Stimulated activated naive CD8-positive, alpha-beta T cell treated with anti-CD3 and anti-CD28 coated beads, Interleukin-15, Interleukin-2, amounts not matched to agents 100 U/mL and 50 U/mL, for 24 hours (primary cell): ENCODE measurements at places on chromosomes 5 and 9.

GRCh38 chr5:72667708-72668107 lies 148.8 kb upstream of the TNPO1 start:
- no peak for DNase-seq

- DNase-seq, result no peak
Measured at GRCh38 chr9:38697776-38698300, 22.1 kb downstream of the FAM240B start.

- no peak for DNase-seq
Measured at GRCh38 chr5:75513841-75514240, 2.1 kb downstream of the POLK start.

DNA sequence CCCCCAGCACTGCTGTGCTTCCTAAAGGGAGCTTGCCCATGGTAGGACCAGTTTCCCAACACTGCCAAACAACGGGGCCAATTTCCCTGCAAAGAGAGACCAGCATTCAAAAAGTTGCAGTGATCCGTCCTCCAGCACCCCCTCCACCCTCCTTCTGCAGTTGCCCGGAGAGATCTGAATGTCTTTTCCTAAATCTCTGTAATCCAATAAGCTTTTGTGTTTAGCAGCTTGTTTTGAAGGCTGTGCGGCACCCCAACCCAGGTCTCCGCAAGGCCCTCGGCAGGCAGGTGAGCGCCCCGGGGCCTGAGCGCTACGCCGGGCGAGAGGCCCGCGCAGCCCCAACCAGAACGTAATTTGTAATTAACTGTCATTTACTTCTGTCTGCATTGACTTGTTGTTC lies 366.9 kb upstream of the IRX2 start:
- no peak for DNase-seq

- no peak for DNase-seq
Measured at GRCh38 chr9:15386465-15386864, 36.2 kb upstream of the SNAPC3 start.

GRCh38 chr9:113632776-113633590 lies 169.5 kb downstream of the RGS3 start:
- DNase-seq, result peak; percentile 37

DNA sequence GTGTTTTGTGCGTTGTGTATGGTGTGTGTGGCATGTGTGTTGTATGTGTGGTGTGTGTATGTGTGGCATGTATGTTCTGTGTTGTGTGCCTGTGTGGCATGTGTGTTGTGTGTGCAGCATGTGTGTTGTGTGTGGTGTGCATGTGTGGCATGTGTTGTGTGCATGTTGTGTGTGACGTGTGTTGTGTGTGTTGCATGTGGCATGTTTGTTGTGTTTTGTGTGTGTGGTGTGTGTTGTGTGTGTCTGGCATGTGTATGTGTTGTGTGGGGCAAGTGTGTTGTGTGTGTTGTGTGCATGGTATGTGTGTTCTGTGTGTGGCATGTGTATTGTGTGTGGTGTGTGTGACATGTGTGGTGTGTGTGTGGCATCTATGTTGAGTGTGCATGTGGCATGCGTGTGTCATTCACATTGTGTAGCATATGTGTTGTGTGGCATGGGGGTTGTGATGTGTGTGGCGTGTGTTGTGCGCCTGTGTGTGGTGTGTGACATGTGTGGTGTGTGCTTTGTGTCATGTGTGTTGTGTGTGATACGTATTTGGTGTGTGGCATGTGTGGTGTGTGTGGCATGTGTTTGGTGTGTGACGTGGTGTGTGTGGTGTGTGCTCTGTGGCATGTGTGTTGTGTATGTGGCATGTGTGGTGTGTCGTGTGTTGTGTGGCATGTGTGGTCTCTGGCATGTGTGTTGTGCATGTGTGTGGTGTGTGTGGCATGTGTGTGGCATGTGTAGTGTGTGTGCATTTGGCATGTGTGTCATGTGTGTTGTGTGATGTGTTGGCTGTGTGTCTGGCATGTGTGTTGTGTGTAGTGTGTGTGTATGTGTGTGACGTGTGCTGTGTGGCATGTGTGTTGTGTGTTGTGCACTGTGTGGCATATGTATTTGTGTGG lies 46.6 kb upstream of the IRX4 start:
- no peak for DNase-seq

DNA sequence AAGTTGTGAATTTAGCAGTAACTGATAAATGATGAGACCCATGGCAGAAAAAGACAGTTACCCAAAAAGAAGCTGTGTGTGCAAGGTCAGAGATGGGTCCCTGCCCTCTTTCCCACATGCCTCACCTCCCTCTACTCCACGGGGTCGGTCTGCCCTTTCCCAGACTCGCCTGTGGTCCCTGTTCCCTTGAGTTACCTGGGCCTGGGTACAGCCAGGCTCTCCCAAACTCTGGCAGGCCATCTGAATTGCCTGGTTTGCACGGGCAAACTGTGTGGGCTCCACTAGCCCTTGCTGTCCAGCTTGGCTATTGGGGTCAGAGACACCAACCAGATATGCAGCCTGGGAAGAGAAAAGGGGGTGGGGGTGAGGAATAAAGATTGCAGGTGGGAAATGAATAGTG lies 18.4 kb upstream of the TPM2 start:
- DNase-seq, result no peak

DNA sequence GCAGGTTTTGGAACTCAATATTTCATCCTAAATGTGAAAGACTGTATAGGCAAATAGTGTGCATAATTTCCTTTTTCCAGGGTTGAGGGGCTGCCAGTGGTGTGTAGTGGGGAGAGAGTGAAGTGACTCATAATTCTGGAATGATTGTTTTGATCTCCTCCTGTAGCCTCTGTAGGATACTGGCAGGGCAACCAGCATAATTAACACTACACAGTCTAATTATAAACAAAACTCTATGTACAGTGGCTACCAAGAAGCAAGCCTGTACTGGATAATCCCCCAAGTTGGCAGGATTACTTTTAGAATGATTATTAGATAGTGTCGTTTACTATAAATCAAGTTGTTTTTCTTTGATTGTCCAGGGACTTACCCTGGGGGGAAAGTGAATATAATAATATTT lies 32.2 kb downstream of the LNPEP start:
- DNase-seq, result no peak

DNA sequence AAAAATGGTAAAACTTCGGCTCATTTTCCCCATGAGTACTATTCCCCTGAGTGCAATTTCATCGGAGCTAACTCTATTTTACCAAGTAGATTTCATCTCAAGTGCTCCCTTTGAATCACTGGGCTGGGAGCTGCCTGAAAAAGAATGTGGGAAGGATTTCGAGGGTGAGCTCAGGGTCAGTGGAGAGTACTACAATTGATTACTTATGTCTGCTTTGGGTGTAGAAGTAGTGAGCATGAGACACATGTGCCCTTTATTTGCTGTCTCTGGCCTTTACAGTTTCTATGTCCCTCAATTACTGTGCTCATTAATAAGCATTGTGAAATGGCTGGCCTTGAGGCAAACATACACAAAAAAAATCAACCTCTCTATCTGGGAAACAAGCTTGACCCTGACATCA lies 172.7 kb upstream of the RFX3 start:
- DNase-seq, result no peak

DNA sequence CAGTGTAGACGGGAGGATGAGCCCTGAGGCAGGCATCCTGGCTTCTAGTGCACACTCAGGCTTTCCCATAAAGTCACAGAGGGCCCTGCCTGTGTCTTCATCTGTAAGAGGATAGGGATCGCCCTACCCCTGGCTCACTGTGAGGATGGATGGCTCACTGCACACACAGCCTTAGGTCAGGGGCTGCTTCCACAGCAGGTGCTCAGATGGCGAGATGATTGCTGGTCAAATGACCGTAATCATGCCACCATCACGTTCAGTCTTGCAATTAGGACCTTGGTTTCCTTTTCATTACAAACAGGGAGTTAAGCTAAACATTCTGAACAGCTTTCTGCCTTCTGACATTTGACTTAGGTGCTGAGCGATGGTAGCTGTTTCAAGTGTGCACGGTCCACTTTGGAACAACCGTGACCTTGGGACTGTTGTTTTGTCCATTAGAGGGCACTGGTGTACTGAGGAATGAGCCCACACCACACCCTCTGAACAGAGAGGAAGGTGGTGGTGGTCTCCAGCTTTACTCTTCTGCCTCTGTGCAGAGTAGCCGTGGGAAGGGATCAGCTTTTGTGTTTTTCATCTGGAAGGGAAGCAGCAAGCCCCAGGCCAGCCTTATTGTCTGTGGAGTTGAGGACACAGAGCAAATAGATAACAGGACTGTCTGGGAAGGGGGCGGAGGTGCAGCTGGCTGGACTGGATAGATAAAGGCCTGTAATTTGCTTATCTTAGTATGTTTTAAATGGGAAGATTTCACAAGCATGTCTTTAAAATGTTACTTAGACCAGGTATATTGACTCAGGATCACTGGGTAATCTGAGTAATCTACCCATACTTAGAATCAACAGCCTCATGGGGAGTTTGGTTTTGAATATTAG lies 183.1 kb downstream of the TRIO start:
- DNase-seq, result no peak

GRCh38 chr9:112764837-112765236 lies 14.3 kb downstream of the SNX30 start:
- DNase-seq, result no peak

GRCh38 chr5:104267320-104268015 lies 704.9 kb upstream of the NUDT12 start:
- DNase-seq, result no peak

- DNase-seq, result no peak
Measured at GRCh38 chr9:112443200-112443599, 43.4 kb upstream of the KIAA1958 start.

DNA sequence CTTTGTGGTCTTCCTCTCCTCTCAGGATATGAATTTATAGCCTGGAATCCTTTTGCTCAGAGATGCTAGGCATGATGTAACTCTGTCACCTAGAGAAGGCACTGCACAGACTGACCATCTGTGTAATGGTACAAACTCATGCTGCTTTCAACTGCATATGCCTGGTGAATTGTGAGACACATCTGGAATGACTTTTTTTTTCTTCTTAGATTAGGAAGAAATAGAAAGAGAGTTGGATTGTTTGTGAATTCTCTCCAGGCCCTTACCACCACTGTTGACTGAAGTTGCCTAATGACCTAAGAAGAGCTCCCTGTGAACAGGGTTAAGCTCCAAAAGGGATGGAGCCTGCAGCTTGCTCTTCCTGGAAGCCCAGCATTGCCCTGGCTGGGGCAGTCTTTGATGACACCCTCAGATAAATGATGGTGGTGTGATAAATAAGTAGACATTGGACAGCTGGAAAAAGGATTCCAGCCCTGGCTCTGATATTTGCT lies 47.8 kb upstream of the TRIM32 start:
- DNase-seq, result no peak

GRCh38 chr5:85813146-85813545 lies 804.6 kb upstream of the COX7C start:
- DNase-seq, result no peak

- DNase-seq, result no peak
Measured at GRCh38 chr5:52996979-52997378, 7.8 kb downstream of the ITGA2 start.

- no peak for DNase-seq
Measured at GRCh38 chr9:20463823-20464222, 158.5 kb downstream of the MLLT3 start.

DNA sequence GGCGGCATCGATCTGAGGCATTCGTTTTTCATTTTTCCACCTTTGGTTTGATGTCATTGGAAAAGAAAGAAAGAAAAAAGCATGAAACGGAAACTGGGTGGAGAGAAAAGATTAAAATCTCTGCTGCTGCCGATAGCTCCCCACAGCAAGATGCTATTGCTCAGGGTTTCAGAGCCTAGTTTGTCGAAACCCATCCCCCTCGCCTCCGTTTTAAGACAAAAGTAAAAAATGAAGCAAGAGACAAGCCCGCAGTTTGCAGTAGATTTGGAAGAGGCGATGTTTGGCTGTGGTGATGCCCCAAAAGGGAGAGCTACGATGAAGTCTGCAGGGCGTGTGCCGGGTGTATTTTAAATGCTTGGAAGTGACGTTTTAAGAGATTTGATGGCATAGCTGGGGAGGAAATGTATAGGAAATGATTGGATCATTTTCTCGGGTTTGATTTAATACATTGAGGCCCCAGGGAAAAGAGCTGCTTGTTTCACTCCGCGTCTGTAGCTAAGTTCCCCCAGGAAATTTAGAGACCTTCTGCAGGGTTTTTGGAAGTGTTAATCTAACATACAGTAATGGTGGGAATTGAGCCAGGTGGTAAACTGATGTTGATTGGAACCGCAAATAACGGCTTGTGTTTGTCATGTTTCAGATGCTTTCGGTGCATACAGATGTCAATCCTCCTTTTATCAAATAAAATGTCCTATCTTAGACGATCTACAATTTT lies 909 bp downstream of the NDFIP1 start:
- DNase-seq, result no peak

DNA sequence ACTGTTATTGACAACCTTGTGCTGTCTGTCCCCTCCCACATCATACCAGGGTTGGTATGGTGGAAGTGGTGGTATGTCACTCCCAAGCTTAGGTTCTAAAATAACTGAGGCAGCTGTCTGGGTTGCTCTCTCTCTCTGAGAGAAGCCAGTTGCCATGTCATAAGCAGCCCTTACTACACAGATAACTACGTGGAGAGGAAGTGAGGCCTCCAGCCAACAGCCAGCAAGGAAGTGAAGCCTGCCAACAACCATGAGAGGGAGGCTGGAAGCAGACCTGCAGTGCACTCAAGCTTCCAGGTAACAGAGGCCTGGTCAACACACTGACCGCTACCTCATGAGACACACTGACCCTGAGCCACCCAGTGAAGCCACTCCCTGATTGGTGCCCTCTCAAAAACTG lies 18.6 kb downstream of the CTNNAL1 start:
- DNase-seq, result no peak

GRCh38 chr5:167402671-167403070 lies 888.8 kb upstream of the WWC1 start:
- DNase-seq, result no peak

GRCh38 chr9:124574534-124575375 lies 67.6 kb upstream of the NR5A1 start:
- DNase-seq, result no peak

DNA sequence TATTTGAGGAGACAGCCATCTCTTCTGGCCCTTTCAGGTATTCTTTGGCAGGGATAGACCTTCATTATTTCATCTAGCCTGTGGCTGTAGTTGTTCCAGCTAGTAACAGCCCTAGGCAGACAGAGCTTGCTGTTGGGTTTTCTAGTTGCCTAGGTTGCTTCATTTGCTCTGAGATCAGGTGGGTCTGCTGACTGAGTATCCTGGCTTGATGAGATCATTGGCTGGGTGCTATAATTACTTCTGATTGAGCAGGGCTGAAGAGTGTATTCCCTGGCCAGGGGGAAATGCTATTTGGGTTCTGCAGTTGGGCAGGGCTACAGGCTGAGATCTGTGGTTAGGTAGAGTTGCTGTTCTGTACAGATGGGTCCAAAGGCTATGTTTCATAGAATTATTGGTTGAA lies 456.1 kb downstream of the PSAT1 start:
- no peak for DNase-seq

GRCh38 chr9:8804613-8805012 lies 1005.0 kb upstream of the DMAC1 start:
- DNase-seq, result no peak

GRCh38 chr5:90015584-90016018 lies 394.0 kb downstream of the CETN3 start:
- DNase-seq, result no peak

DNA sequence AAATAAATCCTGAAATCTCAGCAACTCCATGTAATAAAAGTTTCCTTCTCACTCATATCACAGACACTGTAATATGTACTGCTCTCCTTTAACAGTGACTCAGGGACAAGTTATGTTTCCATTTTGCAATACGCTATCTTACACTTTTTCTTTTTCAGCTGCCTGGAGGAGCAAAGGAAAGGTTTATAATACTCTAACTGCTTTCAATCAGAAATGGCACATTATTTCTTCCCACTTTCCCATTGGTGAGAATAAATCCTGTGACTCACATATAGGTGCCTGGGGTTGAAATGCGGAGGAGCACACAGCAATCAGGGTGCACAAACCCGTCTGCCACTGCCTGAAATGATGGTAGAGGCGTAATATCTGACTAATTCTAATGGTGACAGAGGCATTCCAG lies 186.6 kb downstream of the HINT1 start:
- no peak for DNase-seq
